Fibroblast of gingiva (primary cell): ENCODE measurements at places on chromosomes 13 and 19.

DNA sequence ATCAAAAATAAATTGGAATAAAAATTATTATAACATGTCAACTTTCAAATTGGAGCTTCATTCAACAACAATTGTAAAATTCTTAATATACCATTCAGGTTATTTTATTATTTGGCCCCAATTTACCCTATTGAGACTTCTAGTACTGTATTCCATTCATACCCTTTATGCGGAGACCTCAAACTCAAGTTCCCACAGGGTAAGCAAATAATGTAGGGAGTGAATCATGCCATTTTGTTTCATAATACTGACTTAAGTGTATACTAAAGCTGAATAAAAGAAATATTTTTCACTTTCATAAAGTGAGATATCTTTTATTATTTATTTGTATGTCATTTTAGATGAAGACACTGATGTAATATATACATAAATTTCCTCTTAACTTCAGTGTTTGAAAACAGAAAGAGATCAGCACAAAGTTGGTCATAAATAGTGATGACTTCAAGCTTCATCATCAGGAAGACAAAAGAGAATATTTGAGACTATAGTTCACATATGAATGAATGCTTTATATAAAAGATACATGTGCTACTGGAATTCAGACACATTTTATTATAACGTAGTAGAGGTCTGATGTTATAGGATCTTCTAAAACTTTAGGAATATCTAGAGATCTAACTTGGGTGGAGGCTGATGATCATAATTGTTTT, 894.4 kb upstream of the PCDH9 start:
- no peak for DNase-seq

DNA sequence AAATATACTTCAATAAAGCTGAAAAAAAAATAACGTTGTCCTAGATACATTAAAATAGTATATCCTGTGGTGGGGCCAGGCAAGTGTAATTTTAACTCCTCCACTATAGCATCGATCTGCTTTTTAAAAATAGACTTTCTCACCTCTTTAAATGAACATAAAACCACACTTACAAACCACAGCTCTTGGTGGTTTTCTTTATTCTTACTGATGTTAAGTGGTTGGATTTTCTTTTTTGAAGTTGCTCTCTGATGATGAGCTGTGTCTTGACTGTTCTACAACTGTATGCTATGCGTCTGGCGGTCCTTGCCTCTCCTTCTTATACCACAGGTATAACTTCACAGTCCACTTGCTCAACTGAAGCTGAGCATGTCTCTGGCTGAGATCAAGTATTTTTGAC, 721.5 kb upstream of the KLHL1 start:
- no peak for DNase-seq

DNA sequence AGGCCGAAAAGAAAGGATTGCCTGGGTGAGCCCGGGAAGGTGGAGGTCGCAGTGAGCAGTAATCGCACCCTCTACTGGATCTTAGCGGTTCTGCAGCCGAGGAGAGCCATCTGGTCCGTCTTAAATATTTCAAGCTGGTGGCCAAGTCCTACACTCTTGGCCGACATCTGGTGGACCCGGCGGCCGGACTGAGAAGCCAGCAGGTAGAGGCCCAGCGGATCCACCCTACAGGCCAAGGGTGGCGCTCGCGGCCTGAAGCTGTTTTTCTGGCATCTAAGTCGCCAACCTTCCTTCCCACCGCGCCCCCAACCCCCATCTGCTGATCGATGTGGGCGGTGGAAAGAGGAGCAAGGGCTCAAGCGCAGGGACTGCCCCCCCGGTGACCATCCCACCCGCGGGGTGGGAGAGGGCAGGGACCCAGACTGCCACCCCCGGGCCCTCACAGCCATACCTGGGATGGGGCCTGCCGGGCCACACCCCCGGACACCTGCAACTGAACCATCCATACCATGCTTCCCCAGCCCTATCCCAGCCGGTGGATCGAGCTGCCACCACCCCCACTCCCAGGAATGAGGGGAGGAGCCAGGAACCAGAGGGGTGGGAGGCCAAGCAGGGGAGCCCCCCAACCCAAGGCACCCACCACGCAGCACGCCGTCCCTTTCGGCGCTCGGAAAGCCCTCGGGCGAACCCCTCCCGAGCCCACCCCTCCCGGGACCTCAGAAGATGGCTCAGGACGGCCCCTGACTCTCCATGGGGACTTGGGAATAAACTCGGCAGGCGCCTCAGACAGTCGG, 46.3 kb upstream of the ZNF730 start:
- peak; percentile 47 for DNase-seq

DNA sequence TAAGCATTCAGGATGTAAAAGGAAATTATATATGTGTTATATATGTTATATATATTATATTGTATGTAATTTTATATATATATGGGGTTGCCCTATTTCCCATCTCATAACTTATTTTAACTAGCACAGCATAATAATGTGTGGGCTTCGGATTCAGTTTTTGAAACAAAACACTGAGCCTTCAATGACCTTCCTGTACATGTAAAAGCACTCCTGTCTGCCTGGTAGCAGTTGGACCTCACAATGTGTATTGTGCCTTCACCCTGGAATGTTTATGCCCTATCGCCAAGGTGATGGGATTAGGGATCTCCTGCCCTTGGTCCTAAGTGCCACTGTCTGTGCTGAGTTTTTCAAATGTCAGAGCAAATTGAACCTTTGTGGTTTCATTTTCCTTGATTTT, 968.8 kb downstream of the TUBA3C start:
- peak; percentile 18 for DNase-seq

DNA sequence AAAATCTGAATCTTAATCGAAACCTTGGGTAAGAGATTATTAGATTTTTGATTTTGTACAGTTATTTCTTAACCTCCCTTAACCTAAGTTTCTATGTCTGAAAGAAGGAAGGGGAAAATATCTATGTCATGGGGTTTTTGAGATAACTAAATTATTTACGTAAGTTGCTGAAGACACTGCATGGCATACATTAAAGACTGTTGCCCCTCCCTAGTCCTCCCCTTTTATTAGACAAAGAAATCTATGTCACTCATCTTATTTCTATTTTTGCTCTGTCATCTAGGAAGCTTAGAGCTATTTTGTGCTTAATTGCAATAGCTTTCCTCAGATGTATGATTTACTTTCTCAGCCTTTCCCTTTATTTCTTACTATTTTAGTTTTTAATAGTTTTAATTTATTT, 15.0 kb downstream of the COG6 start:
- DNase-seq, result no peak

DNA sequence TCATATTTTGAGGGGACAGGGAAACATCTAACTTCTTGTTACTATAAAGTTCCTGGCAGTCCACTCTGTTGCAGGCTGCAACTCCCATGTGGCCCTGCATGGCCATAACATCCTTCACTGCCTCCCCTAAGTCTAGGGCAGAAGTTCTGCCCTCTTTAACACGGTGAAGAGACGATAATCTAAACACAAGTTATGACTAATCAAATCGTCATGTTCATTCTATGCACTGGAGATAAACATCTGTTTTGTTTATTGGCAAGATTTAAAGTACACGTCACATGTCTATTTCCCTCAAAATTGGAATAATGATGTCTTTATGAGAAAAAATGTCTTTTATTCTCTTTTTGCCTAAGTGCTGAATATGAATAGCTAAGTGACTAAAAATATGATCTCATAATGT, 1629.4 kb downstream of the PCDH9 start:
- DNase-seq, result peak; percentile 66

GRCh38 chr13:75803164-75803611, 167.1 kb downstream of the LMO7 start:
- DNase-seq, result no peak

DNA sequence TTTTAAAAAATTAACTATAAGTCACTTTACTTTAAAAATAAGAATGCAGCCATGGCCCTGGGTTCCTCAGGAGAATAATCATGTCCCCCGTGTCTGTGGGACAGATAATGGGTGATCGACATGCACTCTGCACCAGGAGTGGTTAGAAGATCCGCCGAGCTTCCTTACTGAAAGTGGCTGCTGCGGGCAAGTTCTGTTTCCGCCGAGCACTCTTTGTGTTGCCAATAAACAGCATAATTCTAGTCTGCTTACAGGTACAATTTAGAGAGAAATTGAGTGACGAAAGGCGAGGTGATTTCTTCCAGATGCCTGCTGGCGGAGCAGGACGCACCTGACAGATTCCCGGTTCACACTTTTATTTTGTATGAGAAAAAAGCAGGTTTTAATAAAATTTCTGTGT, 139.0 kb downstream of the SOX1 start:
- DNase-seq, result no peak

DNA sequence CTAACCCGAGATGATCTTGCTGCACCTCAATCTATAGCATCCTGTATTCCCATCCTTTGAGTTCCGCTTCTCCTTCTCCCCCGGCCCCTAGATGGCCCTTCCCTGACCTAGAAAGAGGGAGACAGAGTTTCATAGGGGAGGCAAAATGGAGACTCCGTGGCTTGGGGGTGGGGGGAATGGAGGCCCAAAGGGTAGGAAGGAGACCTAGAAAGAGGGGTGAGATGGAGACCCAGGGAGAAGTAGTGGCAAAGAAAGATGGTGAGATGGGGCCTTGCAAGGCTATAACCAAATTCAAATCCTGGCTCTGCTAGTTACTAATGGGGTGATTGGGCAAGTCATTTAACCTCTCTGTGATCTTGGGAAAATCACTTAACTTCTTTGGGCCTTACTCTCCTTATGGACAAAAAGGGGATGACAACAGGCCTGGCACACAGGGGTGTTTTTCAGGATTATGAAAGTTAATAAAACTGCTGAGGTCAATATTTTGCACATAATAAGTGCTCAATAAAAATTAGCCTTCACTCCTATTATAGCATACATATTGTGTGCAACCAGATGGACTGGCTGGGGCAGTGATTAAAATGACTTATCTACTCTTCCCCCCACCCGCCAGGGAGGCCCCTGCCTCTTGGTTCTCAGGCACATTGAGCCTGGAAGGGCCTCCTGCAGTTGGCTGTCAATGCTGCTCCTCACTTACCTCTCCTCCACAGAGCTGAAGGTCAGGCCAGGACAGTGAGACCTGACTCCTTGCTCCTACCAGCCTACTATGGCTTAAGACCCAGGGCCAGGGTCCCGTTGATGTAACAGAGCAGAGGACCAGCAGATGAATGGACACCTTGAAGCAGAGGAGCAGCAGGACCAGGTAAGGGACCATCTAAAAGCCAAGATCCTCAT, 633 bp downstream of the SPHK2 start:
- no peak for DNase-seq

DNA sequence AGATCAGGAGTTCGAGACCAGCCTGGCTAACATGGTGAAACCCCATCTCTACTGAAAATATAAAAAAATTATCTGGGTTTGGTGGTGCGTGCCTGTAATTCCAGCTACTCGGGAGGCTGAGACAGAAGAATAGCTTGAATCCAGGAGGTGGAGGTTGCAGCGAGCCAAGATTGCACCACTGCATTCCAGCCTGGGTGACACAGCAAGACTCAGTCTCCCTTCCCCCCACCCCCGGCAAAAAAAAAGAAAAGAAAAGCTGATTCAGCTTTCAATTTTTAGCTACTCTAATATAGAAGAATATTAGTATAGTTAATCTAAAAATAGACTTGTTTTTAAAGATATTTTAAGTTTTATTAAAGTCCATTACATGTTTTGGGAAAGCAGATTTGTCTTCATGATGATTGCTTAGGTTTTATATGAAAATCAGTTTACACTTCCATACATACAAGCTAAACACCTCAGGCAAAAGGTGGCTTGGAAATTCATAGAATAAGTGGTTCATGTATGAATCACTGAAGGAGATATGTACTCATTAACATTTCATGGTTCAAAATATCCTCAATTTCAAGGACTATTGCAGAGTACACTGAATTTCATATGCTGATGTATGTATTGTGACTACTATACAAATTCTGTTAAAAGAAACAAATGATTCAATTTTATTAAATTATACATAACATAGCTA, 165.2 kb downstream of the TDRD3 start:
- DNase-seq, result no peak

GRCh38 chr19:51098365-51099046, 9.7 kb downstream of the CTU1 start:
- DNase-seq, result no peak

GRCh38 chr19:4566402-4567051, 7.0 kb upstream of the SEMA6B start:
- no peak for DNase-seq

DNA sequence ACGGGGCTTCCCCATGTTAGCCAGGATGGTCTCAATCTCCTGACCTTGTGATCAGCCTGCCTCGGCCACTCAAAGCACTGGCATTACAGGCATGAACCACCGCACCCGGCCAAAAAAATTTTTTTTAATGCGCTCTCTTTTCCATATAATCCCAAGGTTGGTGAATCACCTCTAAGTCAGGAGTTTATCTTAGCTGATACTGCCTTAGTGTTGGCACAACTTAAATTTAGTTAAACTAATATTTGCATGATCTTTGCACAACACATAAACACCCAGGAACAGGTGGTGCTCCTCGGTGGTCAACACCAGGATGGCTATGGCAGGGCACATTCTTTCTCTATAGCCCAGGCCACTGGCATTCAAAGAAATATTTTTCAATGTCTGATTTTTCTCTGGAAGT, 24.1 kb upstream of the PSG7 start:
- DNase-seq, result no peak

GRCh38 chr13:59686798-59687394, 476.8 kb downstream of the DIAPH3 start:
- DNase-seq, result no peak

DNA sequence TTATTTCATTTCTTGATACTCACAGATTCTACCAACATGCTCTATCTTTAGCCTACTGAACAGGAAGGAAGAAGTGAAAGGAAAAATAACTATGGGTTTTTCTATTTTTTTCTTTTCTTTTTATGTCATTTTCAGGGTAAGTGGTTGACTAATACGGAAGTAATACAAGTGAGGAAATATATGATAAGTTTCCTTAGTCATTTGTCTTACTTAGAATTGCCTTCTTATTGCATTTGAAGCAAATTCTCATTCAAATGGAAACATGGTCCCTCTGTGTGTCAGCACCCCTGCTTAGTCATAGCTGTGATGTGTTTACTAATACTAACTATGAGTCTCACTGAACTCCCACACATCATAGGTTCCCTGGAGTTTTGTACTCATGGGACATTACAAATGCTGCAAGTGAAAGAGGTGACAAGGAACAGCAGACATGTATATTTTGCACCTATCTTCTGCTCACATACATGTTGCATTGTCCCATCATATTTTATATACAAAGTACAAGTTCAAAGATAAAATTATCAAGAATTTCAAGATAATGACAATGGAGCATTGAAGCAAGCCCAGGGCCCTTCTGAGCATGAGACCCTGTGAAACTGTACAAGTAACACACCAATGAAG, 60.1 kb downstream of the DCT start:
- peak; percentile 42 for DNase-seq
